ENCODE measurements at places on chromosomes 2 and 18. TPM values are rescaled to one million over a fixed set of nuclear protein-coding genes. Genes with fewer than 3 reads are reported as not detected.
A peak's percentile ranks its signal among the peaks of the same experiment; 100 is the strongest.

DNA sequence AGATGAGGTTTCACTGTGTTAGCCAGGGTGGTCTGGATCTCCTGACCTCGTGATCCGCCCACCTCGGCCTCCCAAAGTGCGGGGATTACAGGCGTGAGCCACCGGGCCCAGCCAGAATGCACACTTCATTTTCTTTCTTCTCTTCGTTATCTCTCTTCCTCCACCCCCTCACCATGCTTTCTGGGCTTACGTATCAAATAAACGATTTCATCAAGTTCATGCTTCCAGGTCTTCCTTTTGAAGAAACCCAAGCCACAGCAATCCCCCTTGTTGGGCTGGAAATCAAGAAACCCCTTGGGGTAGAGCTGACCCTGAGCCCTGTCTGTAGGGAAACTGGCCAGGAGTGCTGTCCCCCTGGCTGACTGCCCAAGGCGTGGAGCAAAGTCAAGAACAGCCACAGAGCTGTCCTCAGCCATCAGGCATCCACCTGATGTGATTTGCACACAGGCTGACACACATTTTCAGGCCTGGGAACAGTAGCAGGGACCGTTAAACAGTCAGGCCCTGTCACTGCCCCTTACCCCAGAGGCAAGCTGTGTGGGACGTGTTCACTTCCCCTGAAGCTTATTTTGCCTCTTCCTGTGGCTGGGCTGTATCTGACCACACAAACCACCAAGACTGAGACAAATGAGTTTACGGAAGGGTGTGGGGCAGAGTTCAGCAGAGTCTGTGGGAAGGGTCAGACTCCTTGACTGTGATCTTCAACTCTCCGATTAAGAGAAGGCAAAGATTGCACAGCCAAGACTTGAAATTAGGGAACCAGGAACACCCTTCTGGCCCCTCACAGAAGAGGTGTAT lies 15.1 kb upstream of the NMUR1 start:
- no peak for DNase-seq

- DNase-seq: peak; percentile 87
These were observed 10.0 kb downstream of the HK2 start for GRCh38 chr2:74843899-74844298.

DNA sequence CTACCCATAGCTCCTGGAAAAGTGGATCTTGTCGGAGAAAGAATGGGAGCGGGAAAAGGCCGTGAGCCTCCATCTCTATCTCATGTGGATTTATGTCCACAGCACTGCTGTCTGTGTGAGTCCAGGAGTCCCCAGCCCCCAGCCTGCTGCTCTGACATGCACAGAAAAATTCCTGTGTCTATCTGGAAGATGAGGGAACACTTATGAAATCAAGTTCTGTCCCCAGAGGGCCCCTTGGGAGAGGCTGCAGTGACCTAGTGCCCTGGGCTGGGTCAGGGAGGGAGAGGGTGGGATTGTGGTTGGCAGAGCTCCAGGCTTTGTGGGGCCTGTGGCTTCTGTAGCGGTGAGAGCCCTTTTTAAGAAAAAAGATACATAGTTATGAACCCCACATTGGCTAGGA lies 37.6 kb downstream of the HJURP start:
- DNase-seq: no peak

- no peak for DNase-seq
These were observed 81.5 kb downstream of the NOL10 start for GRCh38 chr2:10608273-10608672.

GRCh38 chr18:3972291-3972930 lies 482.7 kb downstream of the DLGAP1 start:
- DNase-seq: peak; percentile 44

GRCh38 chr2:37720533-37721200 lies 49.2 kb upstream of the CDC42EP3 start:
- DNase-seq: peak; percentile 79

DNA sequence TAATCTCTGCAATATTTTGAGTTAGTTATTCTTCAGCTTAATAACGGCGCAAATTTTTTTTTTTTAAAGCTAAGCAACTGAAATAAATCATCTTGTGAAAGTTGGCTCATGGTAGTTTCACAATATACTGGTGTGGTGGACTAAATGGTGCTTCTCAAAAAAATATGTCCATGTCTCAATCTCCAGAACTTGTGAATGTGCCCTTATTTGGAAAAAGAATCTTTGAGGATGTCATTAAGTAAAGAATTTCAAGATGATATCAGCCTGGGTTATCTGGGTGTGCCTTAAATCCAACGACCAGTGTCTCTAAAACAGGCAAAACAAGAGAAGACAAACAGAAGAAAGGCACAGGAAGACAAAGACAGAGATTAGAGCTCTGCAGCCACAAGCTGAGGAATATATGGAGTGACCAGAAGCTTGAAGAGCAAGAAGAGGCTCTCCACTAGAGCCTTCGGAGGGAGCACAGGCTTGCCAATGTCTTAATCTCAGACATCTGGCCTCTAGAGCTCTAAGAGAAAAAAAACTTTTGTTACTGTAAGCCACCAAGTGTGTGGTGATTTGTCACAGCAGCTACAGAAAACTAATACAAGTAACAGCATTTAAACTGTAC lies 71.4 kb downstream of the HNMT start:
- peak; percentile 31 for DNase-seq

GRCh38 chr2:16525265-16525887 lies 140.3 kb downstream of the CYRIA start:
- DNase-seq: no peak

C2orf66 gene
- polyA plus RNA-seq: 0.25 TPM

REG1B gene
- not detected for polyA plus RNA-seq

COLEC12 gene
- polyA plus RNA-seq: 19.4 TPM

CYS1 gene
- polyA plus RNA-seq: 3.1 TPM

Measured in GM23248 (cell line).